PC-9 (cell line): ENCODE measurements at places on chromosomes 3 and 15. TPM values are rescaled to one million over a fixed set of nuclear protein-coding genes. Genes with fewer than 3 reads are reported as not detected.
A peak's percentile ranks its signal among the peaks of the same experiment; 100 is the strongest.

The LXN gene
- total RNA-seq = not detected in 2 replicates

The FRMD4B gene
- 7.6 and 10.2 TPM in 2 replicates for total RNA-seq

DNA sequence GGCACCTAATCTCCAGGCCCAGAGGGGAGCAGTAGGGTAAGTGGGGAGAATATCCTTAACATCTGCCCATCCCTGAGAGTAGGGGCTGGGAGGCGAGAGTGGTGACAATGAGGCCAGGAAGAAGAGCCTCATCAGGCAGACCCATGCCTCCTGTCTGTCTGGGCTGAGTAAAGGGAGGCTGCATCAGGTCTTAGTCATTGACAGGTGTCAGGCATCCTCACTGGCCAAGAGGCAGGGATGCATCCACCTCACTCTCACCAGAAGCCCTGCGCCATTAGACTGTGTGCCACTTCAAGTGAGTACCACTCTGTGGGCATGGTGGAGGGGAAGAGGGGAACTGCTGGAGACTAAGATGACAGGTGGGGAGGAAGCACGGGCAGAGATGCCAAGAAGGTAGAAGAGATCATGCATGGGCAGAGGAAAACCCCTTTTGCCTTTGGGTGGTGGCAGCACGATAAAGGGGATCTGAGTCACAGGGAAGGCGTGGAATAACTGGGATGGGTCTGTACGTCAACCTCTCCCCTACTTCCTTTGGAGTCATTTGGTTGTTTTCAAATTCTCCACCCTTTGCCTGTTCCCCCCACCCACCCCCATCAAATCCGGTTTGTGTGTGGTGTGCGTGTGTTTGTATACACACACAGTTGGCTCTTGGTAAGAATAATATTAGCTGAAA, 14.1 kb downstream of the ANAPC13 start:
- peak; percentile 71 for DNase-seq

GRCh38 chr15:35293353-35294130, 208.4 kb upstream of the NANOGP8 start:
- DNase-seq = peak; percentile 71

- no peak for DNase-seq
Measured at GRCh38 chr3:54360320-54360719, 238.0 kb downstream of the CACNA2D3 start.
